ENCODE measurements at places on chromosomes 2 and 18. TPM values are rescaled to one million over a fixed set of nuclear protein-coding genes. Genes with fewer than 3 reads are reported as not detected.

VIT gene
- total RNA-seq: not detected

FNDC4 gene
- total RNA-seq: not detected

CCDC148 gene
- total RNA-seq: not detected

TRIB2 gene
- 68.3 TPM for total RNA-seq

DSG1 gene
- not detected for total RNA-seq

RAB17 gene
- not detected for total RNA-seq

CNTNAP5 gene
- total RNA-seq: not detected

- H3K4me3 ChIP-seq: no peak overlapping the region
- DNase-seq: no peak
- H3K36me3 ChIP-seq: no peaks in the 10 kb centered on the region
- no peaks in the 10 kb centered on the region for H3K4me1 ChIP-seq
Observed at GRCh38 chr2:182415771-182416170, 11.1 kb downstream of the PDE1A start.

GRCh38 chr2:9800975-9801726 is 42.1 kb upstream of the TAF1B start:
- no peaks in the 10 kb centered on the region for H3K36me3 ChIP-seq
- peak; percentile 74 for DNase-seq
- H3K4me1 ChIP-seq: peaks cover 49% of the 10 kb centered on the region
- peaks cover 4% of the 10 kb centered on the region for H3K27me3 ChIP-seq
- H3K4me3 ChIP-seq: peak overlapping the region; percentile 31

- no peak overlapping the region for H3K4me3 ChIP-seq
- H3K36me3 ChIP-seq: peaks cover 6% of the 10 kb centered on the region
- peaks cover 10% of the 10 kb centered on the region for H3K4me1 ChIP-seq
- peak overlapping the region; percentile 3 for H3K27ac ChIP-seq
- no peak for DNase-seq
Observed at GRCh38 chr2:112273349-112273748, 2.0 kb upstream of the ZC3H6 start.

DNA sequence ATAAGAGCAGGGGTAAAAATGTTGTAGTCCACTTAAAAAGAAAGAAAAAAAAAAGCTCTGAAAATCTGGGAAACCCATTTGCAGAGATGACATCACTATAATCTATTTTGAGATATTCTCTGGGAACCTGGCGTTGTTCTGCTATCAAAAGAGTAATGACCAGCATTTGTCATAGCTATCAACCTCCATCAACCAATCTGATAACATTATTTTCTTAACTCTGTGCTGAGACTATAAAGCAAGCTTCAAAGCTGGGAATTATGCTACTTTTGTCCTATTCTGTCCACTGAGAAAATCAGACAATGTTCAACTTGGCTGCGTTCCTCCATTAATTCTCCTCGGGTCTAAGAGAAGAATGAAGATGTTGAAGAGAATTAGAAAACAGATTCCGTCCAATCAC is 107.5 kb downstream of the STK39 start:
- H3K4me3 ChIP-seq: no peak overlapping the region
- no peak for DNase-seq
- peaks cover 12% of the 10 kb centered on the region for H3K4me1 ChIP-seq
- H3K27ac ChIP-seq: no peak overlapping the region
- H3K36me3 ChIP-seq: peaks cover 34% of the 10 kb centered on the region

- DNase-seq: no peak
- no peaks in the 10 kb centered on the region for H3K36me3 ChIP-seq
- no peaks in the 10 kb centered on the region for H3K27me3 ChIP-seq
- no peak overlapping the region for H3K27ac ChIP-seq
- no peaks in the 10 kb centered on the region for H3K4me1 ChIP-seq
Observed at GRCh38 chr2:156147594-156148330, 184.8 kb downstream of the NR4A2 start.

GRCh38 chr18:51235009-51235789 is 37.7 kb upstream of the MEX3C start:
- H3K36me3 ChIP-seq: no peaks in the 10 kb centered on the region
- no peaks in the 10 kb centered on the region for H3K27me3 ChIP-seq
- no peak overlapping the region for H3K4me3 ChIP-seq

DNA sequence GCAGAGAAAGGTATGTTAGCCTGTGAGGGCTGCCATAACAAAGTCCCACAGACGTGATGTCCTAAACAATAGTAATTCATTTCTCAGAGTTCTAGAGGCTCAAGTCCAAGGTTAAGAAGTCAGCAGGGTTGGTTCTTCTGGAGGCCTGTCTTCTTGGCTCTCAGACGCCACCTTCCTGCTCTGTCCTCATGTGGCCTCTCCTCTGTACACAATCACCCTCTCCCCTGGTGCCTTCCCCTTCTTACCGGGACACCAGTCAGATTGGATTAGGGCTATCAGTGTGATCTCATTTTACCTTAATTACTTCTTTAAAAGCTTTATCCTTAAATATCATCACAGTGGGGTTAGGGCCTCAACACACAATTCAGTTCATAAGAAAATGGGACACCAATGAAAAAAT is 860.5 kb downstream of the RNF144A start:
- H3K4me1 ChIP-seq: peaks cover 24% of the 10 kb centered on the region
- no peak for DNase-seq
- no peaks in the 10 kb centered on the region for H3K27me3 ChIP-seq
- H3K36me3 ChIP-seq: no peaks in the 10 kb centered on the region
- H3K27ac ChIP-seq: no peak overlapping the region
